ENCODE measurements at places on chromosomes 13 and 19. TPM values are rescaled to one million over a fixed set of nuclear protein-coding genes. Genes with fewer than 3 reads are reported as not detected.

The POU2F2 gene
- total RNA-seq = 1.2 TPM

- H3K4me1 ChIP-seq = peaks cover 10% of the 10 kb centered on the region
- no peak for DNase-seq
- H3K4me3 ChIP-seq = no peak overlapping the region
- H3K36me3 ChIP-seq = peaks cover 6% of the 10 kb centered on the region
- H3K27me3 ChIP-seq = no peaks in the 10 kb centered on the region
- no peak overlapping the region for H3K27ac ChIP-seq
These were observed 42.0 kb downstream of the LNX2 start for GRCh38 chr13:27578121-27579030.

DNA sequence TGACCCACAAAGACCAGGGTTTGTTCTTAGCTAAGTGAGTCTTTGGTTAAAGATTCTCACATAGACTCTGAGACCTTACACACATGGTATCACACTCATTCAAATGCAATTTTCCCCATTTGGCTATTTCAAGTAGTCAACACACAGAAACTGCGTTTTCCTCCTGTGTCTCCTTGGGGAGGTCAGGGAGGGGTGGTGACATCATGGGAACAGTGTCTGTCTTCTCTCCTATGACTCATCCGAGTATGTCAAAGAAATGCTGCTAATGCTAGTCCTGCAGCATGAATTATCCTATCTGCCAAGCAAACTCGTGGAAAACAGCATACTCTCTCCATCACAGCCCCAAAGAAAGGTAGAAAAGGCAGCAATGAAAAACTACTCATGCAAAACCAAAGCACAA is 100.2 kb downstream of the ENOX1 start:
- peak overlapping the region; percentile 34 for H3K27ac ChIP-seq
- H3K4me3 ChIP-seq = no peak overlapping the region
- peak; percentile 64 for DNase-seq
- no peaks in the 10 kb centered on the region for H3K27me3 ChIP-seq
- peaks cover 67% of the 10 kb centered on the region for H3K4me1 ChIP-seq

DNA sequence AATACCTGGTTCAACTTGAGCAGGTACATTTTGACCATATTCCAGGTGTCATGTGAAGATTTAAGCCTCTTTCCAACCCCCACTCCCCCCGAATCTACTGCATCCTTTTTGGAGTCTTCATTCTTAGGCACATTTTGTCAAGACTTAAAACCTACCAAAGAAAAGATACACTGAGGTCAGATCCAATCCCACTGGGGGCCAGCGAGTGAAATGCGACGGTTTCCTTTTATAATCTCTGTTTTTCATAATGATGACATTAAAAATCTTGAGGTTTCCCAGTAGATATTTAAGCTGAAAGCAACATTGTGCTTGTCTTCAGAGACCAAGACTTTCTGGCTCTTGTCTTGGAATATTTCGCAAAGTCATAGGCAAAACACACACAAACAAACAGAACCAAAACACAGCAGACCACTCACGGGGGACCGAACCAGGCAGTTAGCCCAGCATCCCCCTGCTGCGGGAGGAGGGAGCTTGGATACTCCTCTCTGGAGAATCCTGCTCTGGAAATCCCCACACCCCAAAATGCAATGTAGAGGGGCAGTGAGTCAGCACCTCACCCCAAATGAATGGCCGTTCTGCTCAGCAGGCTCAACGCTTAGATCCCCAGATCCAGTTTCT is 506 bp upstream of the GAS6 start:
- peaks cover 11% of the 10 kb centered on the region for H3K36me3 ChIP-seq
- H3K4me1 ChIP-seq = peaks cover 58% of the 10 kb centered on the region
- no peak for DNase-seq

DNA sequence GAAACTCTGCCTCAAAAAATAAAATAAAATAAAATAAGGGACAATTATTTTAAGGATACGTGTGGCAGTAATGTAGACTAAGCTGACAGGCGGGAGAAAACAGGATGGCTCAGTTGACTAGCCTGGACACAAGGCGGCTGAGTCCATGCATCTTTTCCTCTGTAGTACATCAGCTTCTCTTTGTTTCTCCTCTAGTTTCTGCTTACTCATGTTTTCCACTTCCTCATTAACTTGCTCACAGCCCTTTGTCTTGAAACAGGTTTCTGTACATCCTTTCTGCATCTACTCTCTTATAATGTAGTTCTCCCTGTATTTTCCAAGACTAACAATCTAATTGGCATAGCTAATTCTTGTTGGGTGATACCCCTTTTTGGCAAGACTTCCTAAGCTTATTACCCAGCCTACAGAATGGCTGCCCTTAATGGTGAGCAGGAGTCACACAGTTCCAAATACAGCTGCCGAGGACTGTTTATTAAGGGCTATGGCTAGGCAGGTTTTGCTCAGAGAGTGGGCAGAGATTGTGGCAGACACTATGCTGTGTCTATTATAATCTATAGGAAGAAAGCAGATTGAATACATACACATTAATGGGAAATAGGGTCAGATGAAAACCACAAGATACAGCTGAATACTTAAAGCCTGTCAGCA is 58.7 kb upstream of the KLF5 start:
- DNase-seq = no peak
- no peaks in the 10 kb centered on the region for H3K27me3 ChIP-seq
- H3K4me1 ChIP-seq = no peaks in the 10 kb centered on the region
- no peak overlapping the region for H3K4me3 ChIP-seq

GRCh38 chr13:100211016-100211710 is 122.3 kb downstream of the PCCA start:
- no peak overlapping the region for H3K27ac ChIP-seq
- no peak overlapping the region for H3K4me3 ChIP-seq
- DNase-seq = no peak
- no peaks in the 10 kb centered on the region for H3K4me1 ChIP-seq
- peaks cover 22% of the 10 kb centered on the region for H3K36me3 ChIP-seq
- H3K27me3 ChIP-seq = no peaks in the 10 kb centered on the region

DNA sequence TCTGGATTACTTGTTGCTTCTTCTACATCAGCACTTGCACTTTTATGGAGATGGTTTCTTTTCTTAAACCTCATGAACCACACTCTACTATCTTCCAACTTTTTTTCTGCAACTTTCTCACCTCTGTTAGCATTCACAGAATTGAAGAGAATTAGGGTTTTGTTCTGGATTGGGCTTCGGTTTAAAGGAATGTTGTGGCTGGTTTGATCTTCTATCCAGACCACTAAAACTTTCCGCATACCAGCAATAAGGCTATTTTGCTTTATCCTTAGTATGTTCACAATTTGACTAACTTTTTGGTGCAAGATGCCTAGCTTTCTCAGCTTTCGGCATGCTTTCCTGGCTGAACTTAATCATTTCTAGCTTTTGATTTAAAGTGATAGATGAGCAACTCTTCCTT is 666.7 kb upstream of the MIR17HG start:
- H3K27me3 ChIP-seq = no peaks in the 10 kb centered on the region
- DNase-seq = no peak
- no peaks in the 10 kb centered on the region for H3K4me1 ChIP-seq
- no peak overlapping the region for H3K4me3 ChIP-seq
- H3K36me3 ChIP-seq = no peaks in the 10 kb centered on the region
- H3K27ac ChIP-seq = no peak overlapping the region

DNA sequence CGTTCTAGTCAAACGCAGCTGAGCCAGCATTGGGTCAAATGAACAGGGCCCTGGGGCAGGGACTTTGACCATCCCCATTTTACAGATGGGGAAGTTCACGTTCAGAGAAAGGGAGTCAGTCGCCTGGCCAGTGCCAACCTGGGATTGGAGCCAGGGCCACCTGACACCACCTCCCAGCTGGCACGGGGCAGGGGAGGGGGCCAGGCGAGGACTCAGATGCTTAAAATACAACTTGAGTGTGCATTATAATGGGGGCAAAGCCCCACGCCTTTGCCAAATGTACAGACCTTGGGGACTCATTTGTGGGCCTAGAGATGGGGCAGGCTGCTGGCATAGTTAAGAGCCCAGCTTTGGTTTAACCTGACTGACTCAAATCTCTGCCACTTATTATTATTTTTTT is 14.6 kb downstream of the PRR12 start:
- no peak overlapping the region for H3K4me3 ChIP-seq
- peaks cover 9% of the 10 kb centered on the region for H3K4me1 ChIP-seq
- no peak overlapping the region for H3K27ac ChIP-seq
- no peak for DNase-seq

DNA sequence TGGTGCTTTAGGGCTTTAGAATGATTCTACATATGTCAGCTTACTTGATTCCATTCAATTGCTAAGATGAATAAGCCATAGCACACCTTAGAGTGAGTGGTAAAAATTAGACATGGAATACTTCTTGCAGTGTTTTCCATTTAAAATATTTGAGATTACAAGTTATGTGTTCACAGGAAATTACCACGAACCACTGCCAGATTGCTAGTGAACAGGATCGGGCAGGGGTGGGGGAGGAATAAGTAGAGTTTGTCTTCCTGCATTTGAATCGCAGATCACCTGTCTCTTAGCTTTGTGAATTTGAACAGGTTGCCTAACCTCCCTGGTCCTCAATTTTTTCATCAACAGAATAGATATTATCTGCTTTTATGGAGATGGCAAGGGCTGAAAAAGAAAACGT is 124.6 kb downstream of the GGACT start:
- H3K4me3 ChIP-seq = no peak overlapping the region
- H3K36me3 ChIP-seq = peaks cover 7% of the 10 kb centered on the region
- peaks cover 6% of the 10 kb centered on the region for H3K4me1 ChIP-seq
- H3K27ac ChIP-seq = no peak overlapping the region

DNA sequence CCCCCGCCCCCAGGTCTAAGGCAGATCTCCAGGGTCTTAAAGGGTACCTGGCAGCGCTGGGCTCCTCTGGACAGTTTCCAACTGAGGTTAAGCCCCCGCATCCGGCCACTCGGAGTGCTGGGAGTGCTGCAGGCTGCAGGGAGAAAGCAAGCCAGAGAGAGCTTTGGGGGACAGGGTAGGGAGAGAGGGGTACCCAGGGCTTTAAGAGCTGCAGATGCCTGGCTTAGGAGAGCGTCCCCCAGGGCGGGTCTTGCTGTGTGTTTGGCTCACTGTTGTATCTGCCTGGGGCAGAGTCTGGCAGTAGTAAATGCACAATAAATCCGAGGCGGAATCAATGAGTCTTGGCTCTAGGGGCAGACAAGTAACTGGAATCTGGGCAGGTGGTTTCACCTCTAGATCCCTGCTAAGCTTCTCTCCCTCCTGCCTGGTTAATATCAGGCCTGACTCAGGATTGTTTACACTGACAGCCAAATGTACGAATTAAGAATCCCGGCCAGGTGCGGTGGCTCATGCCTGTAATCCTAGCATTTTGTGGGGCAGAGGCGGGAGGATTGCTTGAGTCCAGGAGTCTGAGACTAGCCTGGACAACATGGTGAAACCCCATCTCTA is 798 bp upstream of the COX6B2 start:
- no peak overlapping the region for H3K4me3 ChIP-seq
- H3K27me3 ChIP-seq = peaks cover 92% of the 10 kb centered on the region
- DNase-seq = no peak
- H3K27ac ChIP-seq = no peak overlapping the region
- H3K4me1 ChIP-seq = peaks cover 19% of the 10 kb centered on the region

- H3K27me3 ChIP-seq = no peaks in the 10 kb centered on the region
- no peak overlapping the region for H3K4me3 ChIP-seq
- no peaks in the 10 kb centered on the region for H3K4me1 ChIP-seq
- no peaks in the 10 kb centered on the region for H3K36me3 ChIP-seq
- no peak overlapping the region for H3K27ac ChIP-seq
These were observed 418.6 kb downstream of the OXGR1 start for GRCh38 chr13:96575423-96576320.

DNA sequence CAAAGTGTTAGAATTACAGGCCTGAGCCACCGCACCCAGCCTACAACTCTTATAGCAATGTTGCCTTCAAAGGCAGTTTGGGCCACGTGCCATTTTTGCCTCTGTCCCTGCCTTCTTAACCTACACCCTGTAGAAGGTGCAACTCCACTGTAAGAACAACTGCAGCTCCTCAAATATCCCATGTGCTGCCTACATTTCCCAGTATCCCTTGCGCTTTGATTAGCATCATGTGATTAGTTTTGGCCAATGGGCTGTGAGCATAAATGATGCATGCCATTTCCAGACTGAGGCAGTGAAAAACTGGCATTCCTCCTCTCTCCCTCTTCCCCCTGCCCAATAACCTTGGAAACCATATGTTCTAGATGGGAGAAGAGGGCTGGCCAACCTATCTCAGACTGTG is 75.2 kb upstream of the MRI1 start:
- H3K27ac ChIP-seq = no peak overlapping the region
- no peaks in the 10 kb centered on the region for H3K36me3 ChIP-seq
- no peak overlapping the region for H3K4me3 ChIP-seq
- DNase-seq = no peak
- no peaks in the 10 kb centered on the region for H3K4me1 ChIP-seq
- peaks cover 21% of the 10 kb centered on the region for H3K27me3 ChIP-seq

- H3K27ac ChIP-seq = peak overlapping the region; percentile 85
- peaks cover 33% of the 10 kb centered on the region for H3K36me3 ChIP-seq
- no peaks in the 10 kb centered on the region for H3K27me3 ChIP-seq
- peak overlapping the region; percentile 97 for H3K4me3 ChIP-seq
- DNase-seq = no peak
These were observed 872 bp downstream of the FARSA start for GRCh38 chr19:12932392-12933286.

All from left ventricle myocardium inferior (tissue), 1 donor.